ENCODE measurements at places on chromosomes 3 and 15.

DNA sequence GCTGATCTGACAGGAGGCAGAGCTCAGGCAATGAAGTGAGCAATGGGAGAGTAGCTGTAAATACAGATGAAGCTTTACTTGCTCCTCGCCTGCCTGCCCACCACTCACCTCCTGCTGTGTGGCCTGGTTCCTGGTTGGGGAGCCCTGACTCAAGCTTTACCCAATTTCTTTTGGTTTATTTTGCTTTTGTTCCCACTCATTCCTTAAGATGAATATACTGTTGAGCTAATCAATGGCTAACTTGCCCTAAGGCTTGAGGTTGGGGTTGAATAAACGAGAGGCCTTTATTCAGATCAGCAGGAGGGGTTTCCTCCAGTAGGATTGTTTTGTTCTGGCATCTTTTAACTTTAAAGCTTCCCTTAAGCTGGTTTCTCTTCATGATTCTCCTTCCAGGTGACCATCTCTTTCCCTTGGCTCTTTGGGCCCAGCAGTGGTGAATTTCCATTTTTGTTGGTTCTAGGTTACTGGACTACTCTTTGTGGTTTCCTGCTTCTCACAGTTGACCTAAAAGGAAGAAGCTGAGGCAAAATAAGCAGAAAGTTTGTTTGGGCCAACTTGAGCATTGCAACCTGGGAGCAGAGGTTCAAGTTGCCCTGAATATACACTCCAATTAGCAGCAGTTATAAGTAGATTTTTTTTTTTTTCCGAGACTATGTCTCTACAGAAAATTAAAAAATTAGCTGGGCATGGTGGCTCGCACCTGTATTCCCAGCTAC is 44.4 kb downstream of the STARD9 start:
- no peaks in the 10 kb centered on the region for H3K4me1 ChIP-seq
- no peak overlapping the region for H3K27ac ChIP-seq
- no peak overlapping the region for H3K4me3 ChIP-seq
- peaks cover 3% of the 10 kb centered on the region for H3K36me3 ChIP-seq
- no peak for DNase-seq

GRCh38 chr3:100915706-100916495 is 77.3 kb downstream of the ABI3BP start:
- H3K27me3 ChIP-seq = no peaks in the 10 kb centered on the region
- no peak for DNase-seq
- H3K4me3 ChIP-seq = no peak overlapping the region
- no peaks in the 10 kb centered on the region for H3K4me1 ChIP-seq
- H3K36me3 ChIP-seq = no peaks in the 10 kb centered on the region
- no peak overlapping the region for H3K27ac ChIP-seq

- DNase-seq = no peak
- H3K4me1 ChIP-seq = peaks cover 13% of the 10 kb centered on the region
- H3K27ac ChIP-seq = no peak overlapping the region
- no peak overlapping the region for H3K4me3 ChIP-seq
Measured at GRCh38 chr15:76177491-76178040, 117.8 kb downstream of the TMEM266 start.

DNA sequence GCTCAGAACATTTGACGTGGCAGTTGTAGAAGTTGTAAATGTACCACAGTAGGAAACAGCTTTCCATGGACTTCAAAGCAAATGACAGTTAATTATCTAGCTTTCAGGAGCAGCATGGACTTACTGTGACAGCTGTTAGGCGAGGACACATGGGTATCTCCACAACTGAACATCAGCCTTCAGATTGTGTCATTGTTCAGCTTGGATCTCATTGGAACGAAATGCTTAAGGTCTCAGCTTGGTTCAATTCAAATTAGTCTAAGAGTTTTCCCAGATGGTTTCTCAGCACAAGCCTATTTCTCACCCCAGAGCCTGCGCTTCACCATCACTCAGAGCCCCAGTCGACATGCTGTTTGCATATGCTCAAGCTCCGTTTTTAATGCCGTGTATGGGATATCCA is 21.1 kb upstream of the GYG1 start:
- no peak for DNase-seq
- H3K27ac ChIP-seq = no peak overlapping the region
- no peaks in the 10 kb centered on the region for H3K4me1 ChIP-seq
- H3K4me3 ChIP-seq = no peak overlapping the region
- H3K36me3 ChIP-seq = no peaks in the 10 kb centered on the region

DNA sequence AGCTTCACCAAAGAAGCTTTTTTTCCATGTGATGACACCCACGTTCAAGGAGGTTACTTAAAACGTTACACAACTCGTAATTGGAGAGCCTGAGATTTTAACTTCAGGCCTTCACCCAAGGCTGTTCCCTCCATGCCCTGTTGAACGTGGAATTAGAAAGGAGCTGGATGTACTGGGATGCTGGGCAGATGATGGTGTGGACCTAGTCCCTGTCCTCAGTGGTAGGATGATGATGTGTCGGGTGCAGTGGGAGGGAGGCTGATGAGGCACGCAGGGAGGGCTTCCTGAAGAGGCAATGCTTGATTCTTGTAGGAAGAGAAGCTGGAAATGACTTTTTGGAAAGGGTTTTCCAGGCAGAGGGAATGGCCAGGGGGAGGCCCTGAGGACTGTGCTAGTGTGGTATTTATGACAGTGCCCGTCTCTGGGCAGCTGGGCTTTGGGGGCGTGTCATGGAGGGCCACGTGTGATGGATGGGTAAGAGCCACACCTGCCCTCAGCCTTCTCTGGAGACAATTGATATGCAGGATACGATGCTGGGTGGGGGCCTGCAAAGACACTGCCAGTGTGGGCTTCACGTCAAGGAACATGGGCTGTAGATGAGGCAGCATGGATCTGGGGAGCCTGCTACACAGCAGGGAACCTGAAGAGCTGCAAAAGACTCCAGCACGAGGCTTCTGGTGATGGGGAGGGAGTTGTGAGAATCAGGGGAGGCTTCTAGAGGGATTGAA is 15.3 kb downstream of the SYNM start:
- H3K36me3 ChIP-seq = peaks cover 28% of the 10 kb centered on the region
- H3K27ac ChIP-seq = no peak overlapping the region
- DNase-seq = no peak

DNA sequence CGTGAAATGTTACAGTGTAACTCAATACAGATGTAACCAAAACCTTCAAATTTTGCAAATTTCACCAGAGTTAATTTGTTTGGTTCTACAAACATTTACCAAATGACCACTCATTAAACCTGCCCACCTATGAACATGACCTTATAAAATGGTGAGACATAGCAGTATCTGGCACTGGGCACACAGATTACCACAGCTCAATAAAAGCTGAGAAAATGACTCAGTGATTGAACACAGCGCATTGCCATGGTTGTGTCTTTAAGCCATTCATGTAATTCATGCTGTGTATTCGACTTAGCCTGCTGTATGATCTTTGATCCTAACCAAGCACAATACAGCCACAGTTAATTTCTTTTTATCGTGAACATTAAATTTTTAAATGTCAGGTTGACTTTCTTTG is 11.3 kb downstream of the PPARG start:
- H3K4me1 ChIP-seq = no peaks in the 10 kb centered on the region
- no peak overlapping the region for H3K4me3 ChIP-seq
- H3K27me3 ChIP-seq = no peaks in the 10 kb centered on the region
- no peak for DNase-seq
- H3K36me3 ChIP-seq = no peaks in the 10 kb centered on the region
- no peak overlapping the region for H3K27ac ChIP-seq

DNA sequence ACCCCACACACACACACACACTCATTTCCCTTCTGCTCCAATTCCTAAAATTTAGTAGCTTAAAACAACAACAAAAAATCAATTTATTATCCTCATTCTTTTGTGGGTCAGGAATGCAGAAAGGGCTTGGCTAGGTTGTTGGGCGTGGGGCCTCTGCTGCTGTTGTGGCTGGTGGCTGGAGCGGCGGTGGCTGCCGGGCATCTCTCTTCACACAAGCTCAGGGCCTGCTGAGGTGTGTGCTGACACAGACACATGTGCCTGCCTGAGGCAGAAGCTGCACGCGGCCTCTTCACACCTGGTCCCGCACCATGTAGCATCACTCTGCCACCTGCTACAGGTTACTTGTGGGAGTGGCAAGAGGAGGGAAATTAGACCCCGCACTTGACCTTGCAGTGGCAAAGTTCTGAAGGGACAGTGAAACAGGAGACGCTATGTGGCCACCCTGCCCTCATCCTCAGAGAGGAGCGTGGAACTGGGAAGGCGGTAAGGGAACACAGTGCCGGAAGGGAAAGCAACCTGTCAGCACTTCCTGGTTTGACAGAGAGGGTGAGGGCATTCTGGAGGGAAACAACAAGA is 64.0 kb upstream of the PRR20G start:
- no peak overlapping the region for H3K4me3 ChIP-seq
- peaks cover 14% of the 10 kb centered on the region for H3K4me1 ChIP-seq
- no peak for DNase-seq
- peaks cover 4% of the 10 kb centered on the region for H3K36me3 ChIP-seq
- no peaks in the 10 kb centered on the region for H3K27me3 ChIP-seq

- H3K4me1 ChIP-seq = peaks cover 15% of the 10 kb centered on the region
- H3K36me3 ChIP-seq = peaks cover 3% of the 10 kb centered on the region
- H3K27ac ChIP-seq = no peak overlapping the region
- peaks cover 11% of the 10 kb centered on the region for H3K27me3 ChIP-seq
Measured at GRCh38 chr3:9552252-9552999, 1.2 kb downstream of the LHFPL4 start.

GRCh38 chr15:60795889-60796288 is 316.9 kb upstream of the ICE2 start:
- no peak for DNase-seq
- no peaks in the 10 kb centered on the region for H3K4me1 ChIP-seq
- H3K36me3 ChIP-seq = no peaks in the 10 kb centered on the region
- H3K27me3 ChIP-seq = no peaks in the 10 kb centered on the region

- DNase-seq = no peak
- no peak overlapping the region for H3K4me3 ChIP-seq
- H3K36me3 ChIP-seq = no peaks in the 10 kb centered on the region
- H3K27me3 ChIP-seq = no peaks in the 10 kb centered on the region
- no peak overlapping the region for H3K27ac ChIP-seq
Measured at GRCh38 chr15:93748710-93749109, 482.7 kb upstream of the MCTP2 start.

- DNase-seq = no peak
- no peak overlapping the region for H3K4me3 ChIP-seq
- H3K27me3 ChIP-seq = no peaks in the 10 kb centered on the region
- no peaks in the 10 kb centered on the region for H3K4me1 ChIP-seq
- H3K27ac ChIP-seq = no peak overlapping the region
Measured at GRCh38 chr3:168003911-168004310, 91.8 kb downstream of the GOLIM4 start.

GRCh38 chr3:10577486-10577885 is 72.1 kb upstream of the ATP2B2 start:
- peak; percentile 77 for DNase-seq
- no peaks in the 10 kb centered on the region for H3K36me3 ChIP-seq
- no peak overlapping the region for H3K27ac ChIP-seq
- no peaks in the 10 kb centered on the region for H3K27me3 ChIP-seq
- peaks cover 27% of the 10 kb centered on the region for H3K4me1 ChIP-seq

GRCh38 chr3:9190276-9190675 is 59.2 kb downstream of the SRGAP3 start:
- no peaks in the 10 kb centered on the region for H3K27me3 ChIP-seq
- H3K27ac ChIP-seq = no peak overlapping the region
- H3K4me1 ChIP-seq = peaks cover 30% of the 10 kb centered on the region
- no peak overlapping the region for H3K4me3 ChIP-seq

GRCh38 chr15:53648934-53649333 is 110.5 kb downstream of the WDR72 start:
- H3K27ac ChIP-seq = no peak overlapping the region
- no peak overlapping the region for H3K4me3 ChIP-seq
- no peak for DNase-seq
- no peaks in the 10 kb centered on the region for H3K36me3 ChIP-seq
- H3K27me3 ChIP-seq = peaks cover 17% of the 10 kb centered on the region

- no peaks in the 10 kb centered on the region for H3K36me3 ChIP-seq
- H3K27ac ChIP-seq = no peak overlapping the region
- DNase-seq = no peak
Measured at GRCh38 chr3:192652727-192653126, 74.6 kb downstream of the FGF12 start.

- H3K4me1 ChIP-seq = peaks cover 7% of the 10 kb centered on the region
- peaks cover 3% of the 10 kb centered on the region for H3K36me3 ChIP-seq
- peak overlapping the region; percentile 87 for H3K4me3 ChIP-seq
Measured at GRCh38 chr15:56920367-56920627, 1.9 kb downstream of the TCF12 start.

- no peaks in the 10 kb centered on the region for H3K27me3 ChIP-seq
- no peak overlapping the region for H3K27ac ChIP-seq
- no peaks in the 10 kb centered on the region for H3K4me1 ChIP-seq
- H3K36me3 ChIP-seq = no peaks in the 10 kb centered on the region
- no peak overlapping the region for H3K4me3 ChIP-seq
- no peak for DNase-seq
Measured at GRCh38 chr3:117600666-117601065, 891.1 kb downstream of the TUSC7 start.

GRCh38 chr3:130258532-130258952 is 86.9 kb upstream of the COL6A5 start:
- H3K27ac ChIP-seq = peak overlapping the region; percentile 36
- H3K36me3 ChIP-seq = no peaks in the 10 kb centered on the region
- no peak for DNase-seq
- H3K4me3 ChIP-seq = no peak overlapping the region
- no peaks in the 10 kb centered on the region for H3K4me1 ChIP-seq

DNA sequence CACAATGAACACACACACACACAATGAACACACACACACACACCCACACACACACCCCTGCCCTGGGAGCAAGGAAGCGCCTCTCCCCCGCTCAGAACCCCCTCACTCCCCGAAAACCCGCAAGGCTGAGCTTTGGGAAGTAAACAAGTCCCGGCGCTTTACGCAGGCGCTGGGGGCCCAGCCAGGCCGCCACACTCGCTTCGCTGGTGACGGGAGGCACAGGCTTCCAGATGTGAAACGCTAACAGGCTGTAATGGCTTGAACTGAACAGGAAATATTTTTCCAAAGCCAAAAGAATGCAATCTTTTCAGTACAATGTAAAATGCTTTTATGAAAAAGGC is 122.7 kb upstream of the IGF1R start:
- H3K4me3 ChIP-seq = no peak overlapping the region
- H3K4me1 ChIP-seq = peaks cover 17% of the 10 kb centered on the region
- peak overlapping the region; percentile 57 for H3K27ac ChIP-seq

DNA sequence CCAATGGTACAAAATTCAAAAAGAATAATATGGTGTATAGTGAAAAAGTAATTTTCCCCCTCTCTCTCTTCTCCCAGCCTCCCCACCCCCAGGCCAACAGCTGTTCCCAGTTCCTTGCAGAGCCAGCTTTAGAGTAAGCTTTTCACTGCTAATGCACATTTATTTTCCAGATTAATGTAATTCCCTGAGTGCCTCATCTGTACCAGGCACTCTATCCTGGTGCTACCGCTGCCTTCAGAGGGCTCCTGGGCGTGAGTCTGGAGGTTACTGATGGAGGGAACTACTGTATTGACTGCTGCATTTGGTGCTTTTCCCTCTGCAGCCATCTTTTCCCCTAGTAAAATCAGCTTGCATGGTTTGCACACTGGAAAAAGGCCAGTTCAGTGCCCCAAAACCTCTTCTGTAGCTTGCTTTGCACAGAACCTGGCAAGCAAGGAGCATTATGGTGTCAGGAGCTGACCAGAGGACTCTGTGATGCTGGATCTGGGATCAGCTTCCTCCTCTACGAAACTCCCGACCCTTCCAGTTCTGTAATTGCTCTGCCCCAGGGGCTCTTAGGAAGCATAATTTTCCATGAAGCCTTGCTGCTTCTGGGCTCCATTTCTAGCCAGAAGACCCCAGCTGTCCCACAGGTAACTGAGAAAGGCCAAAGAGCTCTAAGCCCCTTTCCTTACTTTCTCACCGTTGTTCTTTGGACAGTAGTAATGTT is 8.5 kb upstream of the USP3 start:
- no peak for DNase-seq
- H3K36me3 ChIP-seq = no peaks in the 10 kb centered on the region
- no peak overlapping the region for H3K4me3 ChIP-seq
- H3K27me3 ChIP-seq = no peaks in the 10 kb centered on the region
- H3K4me1 ChIP-seq = peaks cover 10% of the 10 kb centered on the region
